ENCODE measurements at places on chromosomes 6 and 20.
A peak's percentile ranks its signal among the peaks of the same experiment; 100 is the strongest.

DNA sequence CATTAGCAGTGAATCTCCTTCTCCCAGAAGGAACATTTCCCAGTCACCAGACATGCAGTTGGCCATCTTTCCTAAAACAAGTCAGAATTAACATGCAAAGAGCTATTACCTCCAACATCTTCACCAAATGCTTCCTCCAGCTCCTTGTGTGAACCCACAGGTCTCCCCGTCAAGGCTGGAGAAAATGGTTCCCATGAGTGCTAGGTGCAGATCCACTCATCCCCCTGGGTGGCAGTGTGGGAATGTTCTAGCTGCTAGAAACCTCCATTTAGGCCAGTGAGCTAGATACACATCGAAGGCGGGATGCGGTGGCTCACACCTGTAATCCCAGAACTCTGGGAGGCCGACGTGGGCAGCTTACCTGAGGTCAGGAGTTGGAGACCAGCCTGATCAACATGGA is 603.9 kb upstream of the SLC35B3 start:
- no peak for DNase-seq

DNA sequence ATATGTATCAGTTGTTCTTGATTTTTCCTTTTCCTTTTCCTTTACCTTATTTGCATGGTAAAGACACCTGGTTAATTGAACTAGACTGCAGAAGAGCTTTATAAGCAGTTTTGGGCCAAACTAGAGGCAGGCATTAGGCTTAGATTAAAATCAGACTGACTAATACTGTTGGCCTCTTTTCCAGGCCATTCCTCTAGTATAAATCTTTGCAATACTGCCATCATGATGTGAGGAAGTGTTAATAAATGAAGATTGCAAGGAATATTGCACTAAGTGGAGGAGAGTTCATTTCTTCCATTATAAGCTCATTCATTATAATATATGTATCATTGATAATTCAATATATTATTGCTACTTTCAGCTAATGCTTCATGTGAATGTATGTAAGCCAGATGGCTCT is 163.8 kb downstream of the MMUT start:
- DNase-seq: no peak

DNA sequence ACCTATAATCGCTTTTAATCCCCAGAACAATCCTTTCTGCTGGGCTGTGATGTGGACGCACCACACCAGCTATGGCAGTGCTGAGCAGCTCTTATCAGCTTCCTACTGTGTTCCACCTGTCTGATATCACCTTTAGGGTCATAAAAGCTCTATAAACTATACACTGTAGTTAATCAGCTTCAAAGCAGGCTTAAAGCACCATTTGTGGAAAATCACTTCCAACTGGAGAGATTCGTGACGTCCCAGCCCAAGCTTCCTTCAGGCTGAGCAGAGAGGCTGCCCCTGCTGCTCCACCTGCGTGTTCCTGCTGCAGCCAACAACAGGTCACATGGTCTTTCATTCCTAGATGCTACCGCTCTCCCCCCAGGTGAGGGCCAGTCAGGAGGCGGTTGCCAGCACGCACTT is 156.5 kb downstream of the SMOC2 start:
- no peak for DNase-seq

DNA sequence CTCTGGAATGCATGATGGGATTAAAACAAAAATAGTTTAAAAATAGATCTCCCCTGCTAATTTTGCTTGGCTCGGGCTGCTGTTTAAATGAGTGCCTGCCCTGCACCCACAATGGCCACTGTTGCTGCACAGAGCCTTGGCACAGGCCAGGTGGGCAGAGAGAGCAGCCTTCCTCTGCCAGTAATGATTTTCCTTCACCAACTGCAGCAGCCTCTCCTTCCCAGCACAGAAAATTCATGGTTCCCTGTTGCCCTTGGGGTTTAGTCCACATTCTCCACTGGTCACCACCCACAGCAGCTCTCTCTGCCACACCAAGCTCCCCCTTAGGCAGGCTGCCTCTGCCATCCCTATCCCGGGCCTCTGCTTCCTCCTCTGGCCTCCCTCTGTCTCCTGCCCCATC is 30.2 kb downstream of the TGM3 start:
- DNase-seq: no peak

GRCh38 chr6:53306819-53307347 is 41.9 kb downstream of the ELOVL5 start:
- no peak for DNase-seq

DNA sequence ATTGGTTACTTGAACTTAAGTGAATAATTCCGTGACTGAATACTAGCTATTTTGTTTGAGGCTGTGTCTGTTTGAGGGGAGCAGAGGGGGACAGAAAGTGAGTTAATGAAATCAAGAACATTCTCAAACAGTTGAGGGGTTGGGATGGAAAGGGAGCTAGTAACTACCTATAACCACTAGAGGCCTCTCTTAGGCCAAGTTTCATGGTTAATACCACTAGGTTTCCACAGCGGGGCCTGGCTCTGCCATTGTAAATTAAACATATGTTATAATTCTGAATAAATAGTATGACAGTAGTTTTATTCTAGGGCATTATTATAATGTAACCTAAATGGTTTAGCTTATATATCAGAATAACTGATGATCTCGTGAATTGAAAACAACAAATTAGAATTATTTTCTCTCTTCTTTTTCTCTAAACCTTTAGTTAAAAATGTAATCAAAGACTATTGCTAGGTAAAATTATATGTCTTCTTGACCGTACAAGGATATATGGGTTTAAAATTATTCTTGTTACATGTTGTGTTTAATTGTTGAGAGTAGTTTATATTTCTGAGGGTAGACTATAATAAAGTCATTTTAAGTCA is 108.1 kb downstream of the BCKDHB start:
- peak; percentile 38 for DNase-seq

GRCh38 chr6:161462148-161462547 is 188.3 kb upstream of the AGPAT4 start:
- no peak for DNase-seq

DNA sequence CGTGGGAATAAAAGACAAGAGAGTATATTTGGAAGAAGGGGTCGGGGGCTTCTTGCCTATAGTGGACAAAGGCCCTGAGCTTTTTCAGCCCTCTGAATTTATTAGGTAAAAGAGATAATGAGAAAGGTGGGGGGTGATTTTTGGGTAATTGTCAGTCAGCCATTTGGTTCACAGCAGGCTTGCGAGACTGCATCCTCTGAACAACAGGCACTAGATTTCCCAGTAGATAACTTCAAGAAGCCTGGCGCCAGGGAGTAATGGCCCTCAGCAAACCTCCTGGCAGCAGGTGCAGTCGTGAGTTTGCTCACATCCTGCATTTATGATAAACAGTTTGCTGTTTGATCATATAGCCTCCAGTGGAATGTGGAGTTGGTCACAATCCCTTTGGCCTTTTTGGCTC is 609.0 kb downstream of the DHX35 start:
- DNase-seq: no peak

GRCh38 chr20:11229772-11230171 is 556.0 kb upstream of the JAG1 start:
- DNase-seq: no peak

GRCh38 chr6:150537893-150538292 is 61.8 kb upstream of the PLEKHG1 start:
- no peak for DNase-seq

- no peak for DNase-seq
Measured at GRCh38 chr6:158758941-158759479, 60.2 kb downstream of the EZR start.

GRCh38 chr20:38931984-38932383 is 5.8 kb downstream of the FAM83D start:
- DNase-seq: no peak

DNA sequence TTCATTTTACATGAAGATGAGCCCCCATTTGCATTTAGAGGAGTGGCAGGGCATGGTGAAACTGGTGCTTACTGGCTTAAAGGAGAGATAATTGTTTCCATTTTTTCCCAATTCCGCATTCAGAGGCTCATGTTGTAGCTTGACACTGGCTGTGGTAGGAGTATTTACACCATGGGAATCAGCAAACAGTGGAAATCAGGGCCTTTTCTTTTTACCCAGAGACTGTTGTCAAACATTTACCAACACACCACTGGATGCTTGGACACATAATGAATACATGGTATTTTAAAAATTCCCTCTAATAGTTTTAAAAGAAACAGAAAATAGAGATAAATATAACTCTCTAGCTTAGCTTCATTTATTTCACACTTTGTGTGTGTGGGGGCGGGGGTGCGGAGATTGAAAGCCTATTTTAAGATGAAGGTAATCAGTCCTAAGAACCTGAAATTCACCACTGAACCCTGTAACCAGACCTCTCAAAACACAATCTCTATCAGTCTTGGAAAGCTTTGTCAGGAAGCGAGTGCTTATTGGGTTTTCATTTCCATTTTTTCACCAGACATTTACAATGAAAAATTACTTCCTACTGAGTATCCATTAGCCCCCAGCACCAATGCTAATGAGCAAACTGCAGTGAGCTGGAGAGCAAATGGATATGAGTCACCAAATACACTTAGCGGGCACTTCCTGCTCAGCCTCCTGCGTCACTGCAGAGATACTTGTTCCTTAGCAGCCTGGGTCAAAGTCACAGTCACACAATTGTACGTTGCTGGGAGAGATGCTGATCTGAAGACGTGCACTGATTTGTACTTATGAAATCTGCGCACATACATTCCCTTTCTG is 532.0 kb downstream of the BCKDHB start:
- DNase-seq: peak; percentile 94

DNA sequence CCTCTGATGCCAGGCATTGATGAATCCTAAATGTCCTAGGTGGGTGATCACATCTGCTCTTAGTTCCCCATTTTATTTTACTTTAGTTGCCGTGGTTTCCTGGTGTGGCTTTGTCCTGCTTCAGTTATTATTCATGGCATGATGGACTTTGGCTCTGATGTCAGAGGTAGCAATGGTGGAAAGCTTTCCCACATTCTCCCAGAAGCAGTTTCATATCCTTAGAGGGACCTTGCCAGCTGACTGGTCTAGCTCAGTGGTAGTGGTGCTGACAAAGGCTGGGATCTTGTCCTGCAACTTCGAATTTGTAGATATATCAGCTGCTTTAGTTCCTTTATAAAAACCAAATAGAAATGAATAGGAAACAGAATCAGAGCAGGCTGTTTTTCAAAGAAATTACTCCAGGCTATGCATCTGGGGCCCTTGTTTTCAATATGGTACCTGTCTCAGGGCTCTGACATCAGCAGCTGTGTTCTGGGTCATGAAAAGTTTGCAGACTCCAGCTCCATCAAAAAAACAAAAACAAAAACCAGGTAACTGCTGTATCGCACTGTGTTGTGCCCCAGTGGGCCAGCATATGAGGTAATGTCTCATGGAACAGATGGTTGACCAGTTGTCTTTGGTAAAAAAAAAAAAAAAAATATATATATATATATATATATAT is 133.7 kb downstream of the PLCB4 start:
- DNase-seq: no peak

DNA sequence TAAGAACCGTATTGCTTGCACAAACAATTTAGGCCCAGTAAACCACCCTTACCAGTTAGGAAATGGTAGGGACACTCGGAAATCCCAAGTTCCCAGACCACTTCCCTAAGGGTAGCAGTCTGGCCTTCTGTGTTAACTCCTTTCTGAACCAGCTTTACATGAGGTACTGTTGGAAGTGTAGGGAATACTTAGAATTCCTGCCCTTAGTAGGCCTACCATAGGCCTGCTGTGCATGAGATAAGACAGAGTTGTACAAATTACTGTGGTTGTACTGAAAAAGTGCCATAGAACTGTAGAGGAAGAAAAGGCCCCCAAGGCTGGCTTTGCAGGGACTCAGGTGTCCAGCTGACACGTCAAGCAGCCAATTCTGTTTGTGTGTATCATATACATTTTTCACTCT is 11.1 kb downstream of the RPRD1B start:
- no peak for DNase-seq

DNA sequence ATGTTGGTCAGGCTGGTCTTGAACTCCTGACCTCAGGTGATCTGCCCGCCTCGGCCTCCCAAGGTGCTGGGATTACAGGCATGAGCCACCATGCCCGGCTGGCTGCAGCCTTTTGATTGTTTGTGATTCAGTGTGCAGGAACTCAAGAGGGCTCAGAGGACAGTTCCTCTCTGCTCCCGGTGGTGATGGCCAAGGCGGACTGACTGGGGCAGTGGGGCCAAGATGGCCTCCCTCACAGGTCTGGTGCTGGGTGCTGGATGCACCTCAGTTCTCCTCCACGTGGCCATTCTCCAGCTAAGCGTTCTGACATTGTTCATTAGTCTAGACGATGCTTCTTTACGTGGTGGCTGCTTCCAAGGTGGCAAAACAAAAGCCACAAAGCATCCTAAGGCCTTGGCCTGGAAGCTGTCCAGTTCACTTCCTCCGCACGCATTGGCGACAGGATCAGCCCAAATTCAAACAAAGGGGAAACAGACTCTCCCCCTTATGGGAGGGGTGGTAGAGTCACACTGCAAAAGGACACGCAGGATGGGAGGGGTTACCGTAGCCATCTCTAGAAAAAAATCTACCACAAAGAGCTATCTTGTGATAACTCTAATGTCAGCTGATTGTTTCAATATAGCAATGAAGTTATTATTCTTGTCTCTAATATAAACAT is 146.9 kb downstream of the FOXC1 start:
- peak; percentile 57 for DNase-seq

DNA sequence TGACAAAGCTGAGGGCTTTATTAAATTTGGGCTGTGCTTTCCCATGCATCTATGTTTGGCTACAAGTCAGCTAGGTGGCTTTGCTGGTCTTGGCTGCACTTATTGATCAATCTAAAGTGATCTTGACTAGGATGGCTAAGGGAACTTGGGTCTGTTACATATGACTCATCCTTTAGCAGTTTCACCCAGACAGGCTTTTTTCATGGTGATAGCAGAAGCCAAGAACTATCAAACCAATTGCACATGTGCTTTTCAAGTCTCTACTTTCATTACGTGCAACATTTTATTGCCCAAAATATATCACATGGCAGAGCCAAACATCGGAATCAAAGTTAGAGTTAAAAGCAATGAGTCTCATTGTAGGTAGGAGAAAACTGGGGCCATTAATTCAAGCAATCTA is 626.3 kb downstream of the TENT5A start:
- no peak for DNase-seq

DNA sequence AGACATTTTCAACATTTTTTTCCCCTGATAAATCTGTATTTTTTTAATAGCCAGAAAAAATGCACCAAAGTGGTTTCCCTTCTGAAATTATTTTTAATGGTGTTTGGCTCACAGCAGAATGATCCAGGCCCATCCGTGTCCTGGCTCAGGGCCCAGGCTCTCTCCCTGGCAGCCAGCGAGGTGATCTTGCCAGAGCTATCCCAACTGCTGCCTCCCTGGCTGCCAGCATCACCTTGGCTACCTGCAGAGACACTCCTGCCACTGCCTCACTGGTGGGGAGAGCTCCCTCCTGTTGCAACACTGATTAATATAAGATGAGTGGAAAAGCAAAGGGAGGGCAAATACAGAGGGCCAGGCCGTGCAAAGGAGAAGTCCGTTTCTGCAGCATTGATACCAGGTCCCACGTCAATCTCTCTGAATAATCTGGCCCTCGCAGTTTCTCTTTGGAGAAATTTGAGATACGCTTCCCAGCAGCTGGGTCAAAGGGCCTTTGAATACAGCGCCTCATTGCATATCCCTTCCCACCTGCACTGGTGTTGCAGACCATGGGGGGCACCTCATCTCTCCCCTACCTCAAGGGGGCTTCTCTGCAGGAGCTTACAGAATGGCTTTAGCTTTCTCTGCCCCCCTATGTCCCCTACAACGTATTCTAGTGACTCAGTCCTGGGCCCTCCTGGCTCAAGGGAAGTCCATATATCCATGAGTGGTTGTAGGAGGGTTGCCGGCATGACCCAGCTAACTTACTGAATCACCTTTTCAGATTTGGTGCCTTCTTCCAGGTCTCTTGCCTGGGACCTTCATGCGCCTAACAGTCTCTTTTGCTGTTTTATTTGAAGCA is 12.8 kb upstream of the DSTN start:
- DNase-seq: no peak

Data from NCI-H1436 (cell line).